ENCODE measurements at places on chromosomes 7 and 10. TPM values are rescaled to one million over a fixed set of nuclear protein-coding genes. Genes with fewer than 3 reads are reported as not detected.

Gene IL6
- total RNA-seq: 2.4 TPM

Gene SYNPO2L
- 4.7 TPM for total RNA-seq

Gene PLAU
- total RNA-seq: 36.7 TPM

Gene HOXA7
- 6.2 TPM for total RNA-seq

Gene CALY
- total RNA-seq: not detected

Gene GUSB
- 22.5 TPM for total RNA-seq

Gene NACAD
- 10.4 TPM for total RNA-seq

Gene FAM20C
- 56.6 TPM for total RNA-seq

Gene TRPV5
- total RNA-seq: not detected

Gene ARHGAP19
- total RNA-seq: 6.8 TPM

Gene SLC26A5
- not detected for total RNA-seq

Gene GPR141
- 1.3 TPM for total RNA-seq

Gene GPR146
- total RNA-seq: 14.3 TPM

Gene AKR1E2
- 12.0 TPM for total RNA-seq

Gene PCDH15
- 0.33 TPM for total RNA-seq

Gene MBL2
- not detected for total RNA-seq

Gene LBX1
- not detected for total RNA-seq

Gene ZNF467
- total RNA-seq: 12.0 TPM

Gene GRID1
- total RNA-seq: 5.6 TPM

Gene NKX1-2
- not detected for total RNA-seq

Gene SLC39A12
- total RNA-seq: 0.32 TPM

Gene SPACDR
- 0.62 TPM for total RNA-seq

Gene SAMD9L
- 13.4 TPM for total RNA-seq

Gene TMEM139
- 0.29 TPM for total RNA-seq

Gene FLNC
- total RNA-seq: 440 TPM
